ENCODE measurements at places on chromosomes 3 and 15.
A peak's percentile ranks its signal among the peaks of the same experiment; 100 is the strongest.

GRCh38 chr3:141372656-141373055 is 4.4 kb downstream of the ZBTB38 start:
- no peak for DNase-seq

DNA sequence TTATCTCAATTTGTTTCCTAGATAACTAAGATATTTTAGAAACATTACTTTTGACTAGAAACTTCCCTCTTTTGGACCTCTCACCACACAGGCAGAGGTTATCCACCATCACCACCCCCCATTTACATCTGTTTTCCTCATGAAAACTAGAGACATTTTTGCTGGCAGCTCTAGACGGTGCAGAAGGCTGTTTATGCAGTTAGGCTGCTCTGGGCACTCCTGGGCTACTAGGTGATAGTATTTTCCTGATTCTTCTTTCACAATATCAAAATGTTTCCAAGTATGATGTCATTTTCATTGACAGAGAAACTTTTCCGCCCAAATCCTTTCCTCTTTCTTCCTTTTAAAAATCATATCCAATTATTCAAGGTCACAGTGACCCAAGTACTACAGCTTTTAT is 67.1 kb downstream of the PLOD2 start:
- no peak for DNase-seq

GRCh38 chr3:132253262-132253878 is 63.8 kb upstream of the ACP3 start:
- peak; percentile 8 for DNase-seq

- DNase-seq: no peak
Observed at GRCh38 chr3:2714834-2715233, 395.3 kb downstream of the IL5RA start.

DNA sequence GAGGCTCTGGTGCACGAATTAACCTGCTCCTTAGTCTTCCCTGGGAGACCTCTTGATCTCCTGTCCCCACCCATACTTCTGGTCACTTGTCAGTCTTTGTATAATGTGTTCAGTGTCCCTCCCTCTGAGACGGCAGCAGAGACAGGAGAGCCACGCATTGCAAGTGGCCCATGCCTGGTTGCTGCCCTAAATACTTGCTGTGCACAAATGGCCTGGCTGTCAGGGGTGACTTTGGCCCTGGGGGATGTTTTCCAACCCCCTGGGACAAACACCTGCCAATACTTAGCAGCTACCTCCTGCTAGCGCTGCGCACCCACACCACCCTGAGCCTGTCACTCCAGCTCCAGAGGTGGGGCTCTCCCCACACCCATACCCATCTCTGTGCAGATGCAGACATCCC is 17.2 kb downstream of the KLF13 start:
- DNase-seq: no peak

DNA sequence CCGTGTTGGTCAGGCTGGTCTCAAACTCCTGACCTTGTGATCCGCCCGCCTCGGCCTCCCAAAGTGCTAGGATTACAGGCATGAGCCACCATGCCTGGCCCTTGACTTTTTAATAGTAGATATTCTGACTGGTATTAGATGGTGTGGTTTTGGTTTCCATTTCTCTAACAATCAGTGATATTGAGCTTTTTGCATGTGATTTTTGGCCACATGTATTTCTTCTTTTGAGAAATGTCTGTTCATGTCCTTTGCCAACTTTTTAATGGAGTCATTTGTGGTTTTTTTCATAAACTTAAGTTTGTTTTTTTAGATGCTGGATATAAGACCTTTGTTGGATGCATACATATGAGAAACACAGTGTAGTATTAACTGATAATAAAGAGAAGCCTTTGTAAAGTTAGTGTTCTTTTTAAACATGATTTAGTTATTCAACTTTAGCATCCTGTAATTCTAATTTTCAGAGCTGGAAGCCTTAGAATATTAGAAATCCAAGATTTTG is 280.8 kb downstream of the RBMS3 start:
- DNase-seq: no peak

- DNase-seq: peak; percentile 38
Observed at GRCh38 chr15:70672081-70672480, 91.3 kb downstream of the UACA start.

GRCh38 chr3:95751509-95751908 is 1062.9 kb upstream of the EPHA6 start:
- DNase-seq: no peak

DNA sequence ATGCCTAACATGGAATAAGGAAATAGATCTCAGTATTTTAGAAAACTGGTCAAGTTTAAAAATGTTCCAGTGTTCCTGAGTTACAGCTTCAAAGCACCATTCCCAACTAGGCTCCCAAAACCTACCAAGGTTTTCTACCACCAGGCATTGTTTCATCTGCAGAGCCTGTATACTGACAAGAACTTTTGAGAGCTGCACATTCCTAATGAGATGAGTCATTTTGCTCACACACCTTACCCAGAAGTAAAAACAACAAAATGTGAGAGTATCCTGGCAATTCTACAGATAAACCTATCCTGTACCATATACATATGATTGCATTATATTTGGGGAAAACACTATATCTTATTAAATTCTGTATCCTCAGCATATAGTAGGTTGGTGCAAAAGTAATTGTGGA is 90.7 kb downstream of the ATP8B4 start:
- no peak for DNase-seq

DNA sequence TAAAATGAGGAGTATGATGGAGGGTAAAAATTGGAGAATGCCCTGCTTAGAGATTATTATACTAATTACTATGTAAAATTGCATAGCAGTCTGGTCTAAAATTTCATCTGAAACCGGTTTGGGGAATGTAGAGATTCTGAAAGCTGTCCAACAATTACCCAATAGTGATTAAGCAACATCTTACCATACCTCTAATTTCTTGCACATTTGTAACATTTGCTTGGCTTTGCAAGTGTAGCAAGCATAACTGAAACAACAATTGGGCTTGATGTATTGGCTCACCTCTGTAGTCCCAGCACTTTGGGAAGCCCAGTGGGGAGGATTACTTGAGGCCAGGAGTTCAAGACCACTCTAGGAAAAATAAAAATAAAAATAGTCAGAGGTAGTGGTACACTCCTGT is 17.4 kb downstream of the AADACL2 start:
- DNase-seq: no peak

DNA sequence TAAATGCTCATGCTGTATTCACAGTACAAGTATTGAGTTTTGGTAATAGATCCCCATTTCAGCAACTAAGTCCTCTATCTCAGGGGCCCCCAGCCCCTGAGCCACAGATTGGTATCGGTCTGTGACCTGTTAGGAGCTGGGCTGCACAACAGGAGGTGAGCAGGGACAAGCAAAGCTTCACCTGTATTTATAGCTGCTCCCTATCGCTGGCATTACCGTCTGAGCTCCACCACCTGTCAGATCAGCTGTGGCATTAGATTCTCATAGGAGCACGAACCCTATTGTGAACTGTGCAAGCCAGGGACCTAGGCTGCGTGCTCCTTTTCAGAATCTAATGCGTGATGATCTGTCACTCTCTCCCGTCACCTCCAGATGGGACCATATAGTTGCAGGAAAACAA is 262.8 kb upstream of the UBE2E2 start:
- no peak for DNase-seq

DNA sequence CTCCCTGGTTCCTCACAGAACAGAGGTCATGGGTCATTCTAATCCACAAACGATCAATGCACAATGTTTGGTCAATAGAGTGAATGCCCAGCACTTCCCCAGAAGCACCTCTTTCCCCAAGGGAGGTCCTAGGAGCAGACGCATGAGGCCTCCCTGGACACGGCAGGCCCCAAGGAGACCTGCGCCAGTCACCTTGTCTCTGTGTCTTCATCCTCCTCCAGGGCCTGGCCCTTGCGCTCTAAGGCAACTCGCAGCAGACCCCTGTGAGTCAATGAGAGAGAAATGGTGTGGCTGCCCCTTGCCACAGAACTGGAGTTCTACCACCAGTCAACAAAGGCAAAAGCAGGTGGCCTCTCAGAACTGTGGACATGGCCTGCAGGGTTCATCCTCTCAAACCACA is 18.1 kb downstream of the ALS2CL start:
- no peak for DNase-seq

Measured in GF-D8 (cell line).